ENCODE measurements at places on chromosomes 5 and 9.
A peak's percentile ranks its signal among the peaks of the same experiment; 100 is the strongest.

GRCh38 chr9:27395484-27395921, 98.6 kb upstream of the EQTN start:
- no peak for DNase-seq

DNA sequence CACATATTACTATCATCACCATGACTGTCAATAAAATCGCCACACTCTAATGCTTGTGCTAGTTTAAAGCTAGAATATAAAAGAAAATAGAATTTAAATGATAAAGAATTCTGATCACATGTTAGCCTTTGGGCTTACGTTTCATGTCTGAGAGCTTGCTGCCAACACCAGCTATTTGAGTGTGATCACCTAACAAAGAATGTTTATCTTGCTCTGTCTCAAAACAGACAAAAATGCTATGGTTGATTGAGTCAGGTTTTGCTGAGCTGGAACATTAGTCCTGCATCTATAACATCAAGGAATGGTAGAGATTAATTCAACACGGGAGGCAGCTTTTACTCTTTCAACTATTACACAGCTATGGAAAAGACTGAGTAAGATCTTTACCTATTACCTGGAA, 50.7 kb downstream of the MSX2 start:
- DNase-seq, result no peak

DNA sequence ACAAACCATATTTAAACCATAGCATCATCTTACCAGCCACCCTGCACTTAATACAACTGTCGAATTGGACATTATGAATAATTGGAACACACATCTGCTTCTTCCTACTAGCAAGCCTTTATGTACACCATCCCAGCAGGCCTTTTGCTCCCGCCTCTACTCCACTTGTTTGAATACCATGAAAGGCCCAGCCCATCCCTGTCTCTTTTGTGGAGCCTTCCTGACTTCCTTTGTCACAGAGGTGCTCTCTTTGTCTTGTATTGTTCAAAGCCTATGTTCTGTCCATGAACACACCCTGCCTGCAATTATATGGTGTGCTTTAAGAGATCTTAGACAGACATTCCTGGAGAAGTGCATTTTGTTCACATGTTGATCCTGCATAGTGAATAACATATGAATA, 465.7 kb downstream of the DIRAS2 start:
- DNase-seq, result no peak

DNA sequence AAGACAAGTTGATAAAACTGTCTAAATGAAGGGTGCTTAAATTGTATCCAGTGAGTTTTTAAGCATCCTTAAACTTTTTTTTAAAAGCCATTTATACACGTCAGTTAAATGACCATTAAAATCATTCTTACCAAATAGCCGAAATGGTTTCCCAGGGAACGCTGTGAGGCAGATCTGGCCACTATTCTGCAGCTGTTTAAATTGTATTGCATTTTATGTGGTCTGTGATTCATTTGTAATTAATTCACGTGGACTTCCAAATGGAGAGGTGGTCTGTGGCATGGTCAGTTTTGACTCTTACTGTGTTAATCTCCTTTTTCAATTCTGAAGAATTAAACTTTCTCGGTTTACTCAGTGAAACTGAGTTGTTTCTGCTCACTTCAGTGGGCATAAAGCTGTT, 113.7 kb upstream of the OTULINL start:
- DNase-seq, result no peak

DNA sequence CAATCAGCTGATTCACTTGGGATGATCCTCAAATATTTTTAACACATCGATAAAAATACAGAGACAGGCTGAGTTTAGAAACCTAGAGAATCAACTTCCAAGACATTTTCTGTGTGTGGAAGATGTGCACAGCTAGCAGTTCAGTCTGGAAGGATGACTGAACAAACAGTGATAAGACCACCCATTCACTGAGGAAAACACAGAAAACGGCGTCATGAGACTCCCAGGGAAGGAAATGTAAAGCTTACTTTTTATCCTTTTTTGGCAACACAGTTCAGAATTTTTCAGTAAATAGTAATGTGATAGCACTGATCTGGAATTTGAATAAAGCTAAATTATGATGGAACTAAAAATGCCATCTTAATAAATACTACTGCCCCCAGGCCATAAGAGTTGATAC, 277.6 kb downstream of the SEMA5A start:
- no peak for DNase-seq

GRCh38 chr9:123431581-123431980, 75.6 kb downstream of the CRB2 start:
- no peak for DNase-seq

GRCh38 chr5:144166696-144167095, 3.8 kb downstream of the YIPF5 start:
- no peak for DNase-seq

- no peak for DNase-seq
These were observed 530.8 kb downstream of the SPATA31D1 start for GRCh38 chr9:82519332-82519731.

DNA sequence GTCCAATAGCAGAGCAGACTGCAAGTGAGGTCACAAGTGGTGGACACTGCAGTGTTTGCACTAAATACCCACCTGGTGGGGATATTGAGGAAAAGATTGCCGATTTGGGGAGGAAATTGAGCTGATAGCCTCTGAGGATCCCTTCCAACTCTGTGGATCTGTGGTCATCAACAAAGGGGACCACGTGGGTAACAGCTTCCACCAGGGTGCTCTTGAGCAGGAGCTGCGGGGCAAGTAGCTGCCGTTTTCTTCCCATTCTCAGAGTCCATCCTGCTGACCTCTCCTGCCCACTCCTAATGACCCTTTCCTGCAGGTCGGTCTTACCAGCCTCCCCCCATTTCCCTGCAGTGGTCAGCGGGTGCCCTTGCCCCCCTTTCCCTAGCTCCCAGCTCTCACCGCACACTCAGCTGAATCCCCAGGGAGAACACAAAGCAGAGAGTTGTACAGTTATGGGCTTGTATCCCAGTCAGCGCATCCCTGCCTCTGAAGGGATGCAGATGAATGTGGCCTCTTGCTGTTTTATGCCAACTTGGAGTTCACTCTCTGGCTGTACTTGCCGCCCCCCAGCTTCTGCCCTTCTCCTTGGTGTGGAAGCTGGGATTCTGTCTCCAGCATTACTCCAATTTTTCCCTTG, 18.0 kb downstream of the DAPK1 start:
- DNase-seq, result no peak

GRCh38 chr9:28651050-28651722, 1077.9 kb upstream of the C9orf72 start:
- no peak for DNase-seq

- no peak for DNase-seq
These were observed 6.5 kb upstream of the FAM78A start for GRCh38 chr9:131282688-131283422.

GRCh38 chr9:90044710-90045151, 439.9 kb downstream of the GADD45G start:
- DNase-seq, result no peak

DNA sequence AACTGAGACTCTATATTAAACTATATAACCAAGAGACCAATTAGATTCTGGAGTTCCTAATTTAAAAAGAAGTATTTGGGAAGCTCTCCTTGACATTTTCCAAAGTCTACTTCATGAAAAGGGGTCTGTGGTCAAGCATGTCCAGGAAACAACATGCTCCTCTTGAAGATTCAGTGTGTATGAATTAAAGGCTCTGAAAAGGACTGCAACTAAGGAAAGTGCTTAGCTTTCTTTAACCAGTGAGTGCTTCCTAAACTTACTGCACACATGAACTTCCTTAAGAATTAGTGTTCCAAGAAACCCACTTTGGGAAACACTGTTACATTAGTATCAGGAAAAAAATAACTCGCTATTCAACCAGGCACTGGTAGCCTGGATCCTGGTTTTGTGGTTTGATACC, 167.6 kb downstream of the MED27 start:
- DNase-seq, result no peak

GRCh38 chr9:72812559-72813111, 140.2 kb downstream of the ALDH1A1 start:
- DNase-seq, result no peak

GRCh38 chr5:14491015-14491915, 90.3 kb upstream of the OTULINL start:
- no peak for DNase-seq

- no peak for DNase-seq
These were observed 75.8 kb downstream of the OXCT1 start for GRCh38 chr5:41794471-41794870.

DNA sequence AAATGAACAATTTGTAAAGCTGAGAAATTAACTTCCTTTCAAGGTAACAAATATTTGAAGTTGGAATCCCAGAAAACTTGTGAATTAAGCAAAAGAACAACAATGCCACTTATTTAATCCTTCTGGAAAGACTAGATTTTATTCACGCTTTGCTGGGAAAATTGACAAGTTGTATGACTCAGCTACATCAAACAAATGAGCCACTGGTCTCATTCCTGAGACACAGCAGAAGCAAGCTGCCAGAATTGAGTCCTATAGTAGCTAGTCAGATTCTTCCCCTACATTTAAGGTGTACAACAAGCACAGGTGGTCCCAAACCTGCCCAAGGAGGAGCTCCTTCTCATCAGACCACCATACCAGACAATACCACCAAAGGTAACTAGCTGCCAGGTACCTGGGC, 280.7 kb downstream of the SPOCK1 start:
- DNase-seq, result no peak

GRCh38 chr5:58746321-58746720, 163.4 kb downstream of the RAB3C start:
- DNase-seq, result no peak

GRCh38 chr9:93820667-93821306, 134.4 kb downstream of the BARX1 start:
- no peak for DNase-seq

DNA sequence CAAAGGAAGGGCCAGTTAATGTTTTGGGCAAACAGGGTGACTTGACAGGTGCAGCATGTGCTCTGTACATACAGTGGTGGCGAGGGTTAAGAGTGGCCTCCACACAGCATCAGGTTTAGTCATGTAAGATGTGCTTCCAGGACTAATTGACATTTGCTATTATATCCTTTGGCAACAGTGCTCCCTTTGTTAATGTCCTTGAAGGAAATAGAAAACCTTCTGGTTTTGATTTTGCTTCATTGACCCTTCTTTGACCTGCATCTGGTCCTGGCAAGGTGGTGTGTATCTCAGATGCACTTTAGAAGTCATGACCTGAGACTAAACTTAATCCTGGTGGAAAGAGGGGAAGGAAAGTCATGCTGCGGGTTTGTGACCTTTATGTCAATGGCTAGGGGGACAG, 440.0 kb downstream of the ENC1 start:
- no peak for DNase-seq

- DNase-seq, result no peak
These were observed 146.1 kb downstream of the CAAP1 start for GRCh38 chr9:26746357-26747072.

DNA sequence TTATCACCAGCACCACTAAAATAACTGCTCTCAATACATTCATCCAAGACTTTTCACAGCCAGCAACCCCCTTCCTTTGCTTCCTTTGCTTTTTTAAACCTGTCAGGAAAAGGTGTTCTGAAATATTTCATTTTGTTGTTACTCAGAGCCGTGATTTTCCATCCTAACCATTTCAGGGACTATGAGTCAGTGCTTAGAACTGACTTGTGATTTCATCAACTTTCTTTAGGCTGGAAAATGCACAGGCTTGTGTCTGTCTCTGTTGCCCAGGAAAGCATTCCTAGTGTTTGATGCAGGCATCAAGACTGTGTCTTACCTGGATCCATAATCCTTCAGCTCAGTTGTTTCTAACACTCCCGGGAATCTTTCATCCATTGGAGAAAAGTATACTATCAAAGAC, 805.6 kb downstream of the BRINP1 start:
- no peak for DNase-seq

- DNase-seq, result no peak
These were observed 16.7 kb upstream of the SLC25A51 start for GRCh38 chr9:37920471-37921167.

- DNase-seq, result peak; percentile 15
These were observed 117.2 kb downstream of the INVS start for GRCh38 chr9:100216178-100216787.

DNA sequence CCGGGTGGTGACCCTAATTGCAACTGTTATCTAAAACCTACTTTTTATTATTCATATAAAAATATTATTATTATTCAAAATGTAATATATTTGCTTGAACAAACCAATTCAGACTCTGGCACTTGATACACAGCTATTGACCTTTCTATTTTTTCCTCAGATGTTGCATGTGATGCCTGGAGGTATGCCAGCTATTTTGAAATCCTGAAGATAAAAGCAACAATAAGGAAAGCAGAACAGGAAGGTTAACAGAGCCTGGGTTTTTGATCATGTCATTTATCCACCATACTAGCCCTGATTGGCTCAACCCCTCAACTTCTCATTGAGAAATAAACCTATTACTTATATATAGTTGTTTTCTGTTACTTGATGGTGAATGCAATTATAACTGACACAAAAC, 340.9 kb upstream of the KIF2A start:
- no peak for DNase-seq

- no peak for DNase-seq
These were observed 2.4 kb upstream of the SNX2 start for GRCh38 chr5:122772446-122772845.

DNA sequence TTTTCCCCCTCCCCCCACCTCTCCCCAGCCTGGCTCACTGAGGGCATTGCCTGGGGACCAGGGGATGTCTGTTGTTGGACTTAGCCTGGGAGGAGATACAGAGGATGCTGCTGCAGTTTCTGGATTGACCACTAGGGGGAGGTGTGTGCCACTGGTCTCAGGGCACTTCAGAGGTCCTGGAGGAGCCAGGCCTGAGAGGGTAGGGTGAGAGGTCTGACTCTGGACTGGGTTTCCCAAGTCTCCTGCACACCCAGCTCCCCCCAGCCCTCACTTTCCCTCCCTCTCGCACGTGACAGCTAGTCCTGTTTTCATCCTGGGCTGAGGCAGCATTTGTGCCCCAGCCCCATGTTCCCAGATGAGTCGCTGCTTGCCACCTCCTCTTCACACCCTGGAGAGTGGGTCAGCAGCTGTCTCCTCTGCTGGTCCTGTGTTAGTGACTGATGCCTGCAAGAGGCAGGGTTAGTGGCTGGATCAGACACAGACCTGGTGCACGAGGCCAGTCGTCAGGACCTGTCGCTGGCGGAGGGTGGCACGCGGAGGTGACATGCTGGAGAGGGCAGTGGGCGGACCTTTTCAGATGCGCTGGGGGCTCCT, 4.4 kb downstream of the IL3 start:
- peak; percentile 89 for DNase-seq

All from activated CD8-positive, alpha-beta memory T cell treated with anti-CD3 and anti-CD28 coated beads for 48 hours (primary cell).